ENCODE measurements at places on chromosomes 7 and 10. TPM values are rescaled to one million over a fixed set of nuclear protein-coding genes. Genes with fewer than 3 reads are reported as not detected.

GRCh38 chr7:73761854-73762658 is 8.0 kb downstream of the CLDN3 start:
- no peak for DNase-seq

The OR6V1 gene
- total RNA-seq = not detected

DNA sequence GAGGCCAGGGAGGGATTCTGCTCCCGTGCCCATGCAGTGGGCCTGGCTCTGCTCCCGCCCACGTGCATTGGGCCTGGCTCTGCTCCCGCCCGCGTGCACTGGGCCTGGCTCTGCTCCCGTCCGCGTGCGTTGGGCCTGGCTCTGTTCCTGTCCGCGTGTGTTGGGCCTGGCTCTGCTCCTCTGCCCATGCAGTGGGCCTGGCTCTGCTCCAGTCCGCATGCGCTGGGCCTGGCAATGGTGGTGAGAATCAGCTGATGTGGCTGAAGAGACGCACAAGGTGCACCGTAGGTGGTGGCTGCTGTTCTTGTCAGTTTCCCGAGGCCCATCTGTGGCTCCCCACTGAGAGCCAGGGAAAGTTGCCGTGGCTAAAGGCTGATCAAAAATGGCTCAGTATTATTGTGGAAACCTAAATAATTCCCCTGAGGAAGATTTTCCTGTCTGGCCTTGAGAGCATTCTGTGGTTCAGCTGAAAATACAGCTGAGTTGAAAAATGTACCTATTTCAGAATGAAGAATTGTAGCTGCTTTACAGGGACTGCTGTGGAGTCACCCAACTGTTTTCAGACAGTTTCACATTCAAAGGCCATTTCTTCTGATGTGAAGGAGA is 572.4 kb downstream of the GLRX3 start:
- no peak for DNase-seq

GRCh38 chr7:116433246-116433645 is 66.3 kb upstream of the CAV2 start:
- no peak for DNase-seq

GRCh38 chr7:50803359-50804337 is 21.0 kb upstream of the GRB10 start:
- DNase-seq = no peak

The AMPH gene
- 0.03 TPM for total RNA-seq

- no peak for DNase-seq
Observed at GRCh38 chr10:86285136-86285790, 81.3 kb downstream of the GRID1 start.

DNA sequence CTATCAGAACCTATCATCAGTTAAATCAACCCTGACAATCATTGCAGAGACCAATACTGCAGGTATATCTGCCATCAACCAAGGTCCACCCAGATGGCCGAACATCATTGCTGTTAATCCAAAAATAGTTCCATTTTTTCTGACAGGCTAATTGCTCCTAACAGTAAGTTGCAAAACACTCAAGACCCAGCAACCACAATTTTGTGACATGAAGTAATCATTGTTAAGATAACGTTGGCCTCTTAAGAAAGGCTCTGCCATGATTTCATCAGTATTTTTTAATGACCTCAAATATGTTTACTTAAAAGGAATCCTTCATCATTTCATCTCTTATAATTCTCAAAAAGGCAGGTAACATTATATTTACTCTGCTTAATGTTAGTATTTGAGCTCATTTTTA is 553.4 kb upstream of the POM121L12 start:
- DNase-seq = no peak

DNA sequence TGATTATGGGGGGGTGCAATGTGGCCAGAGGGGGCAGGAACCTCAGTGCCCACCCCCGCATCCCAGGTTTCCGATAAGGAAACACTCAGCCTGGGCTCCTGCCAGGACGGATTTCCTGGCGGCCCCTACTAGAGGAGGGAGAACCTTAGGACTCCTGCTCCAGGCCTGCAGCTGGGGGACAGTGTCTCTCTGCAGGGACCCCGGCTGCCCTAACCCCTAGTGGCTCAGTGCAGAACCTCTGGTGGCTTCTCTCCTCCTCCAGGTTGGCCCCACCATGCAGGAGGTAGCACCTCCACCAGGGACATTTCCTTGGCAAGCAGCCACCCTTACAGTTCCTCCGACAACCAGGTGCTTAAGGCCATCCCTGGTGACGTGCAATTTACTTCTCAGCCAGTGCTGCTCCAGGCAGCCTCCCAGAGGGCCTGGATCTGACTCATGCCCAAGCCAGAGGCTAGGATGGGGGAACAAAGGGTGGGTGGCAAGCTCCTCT is 31.9 kb downstream of the SH2B2 start:
- DNase-seq = no peak

- DNase-seq = no peak
Observed at GRCh38 chr10:8507156-8507555, 452.7 kb downstream of the GATA3 start.

DNA sequence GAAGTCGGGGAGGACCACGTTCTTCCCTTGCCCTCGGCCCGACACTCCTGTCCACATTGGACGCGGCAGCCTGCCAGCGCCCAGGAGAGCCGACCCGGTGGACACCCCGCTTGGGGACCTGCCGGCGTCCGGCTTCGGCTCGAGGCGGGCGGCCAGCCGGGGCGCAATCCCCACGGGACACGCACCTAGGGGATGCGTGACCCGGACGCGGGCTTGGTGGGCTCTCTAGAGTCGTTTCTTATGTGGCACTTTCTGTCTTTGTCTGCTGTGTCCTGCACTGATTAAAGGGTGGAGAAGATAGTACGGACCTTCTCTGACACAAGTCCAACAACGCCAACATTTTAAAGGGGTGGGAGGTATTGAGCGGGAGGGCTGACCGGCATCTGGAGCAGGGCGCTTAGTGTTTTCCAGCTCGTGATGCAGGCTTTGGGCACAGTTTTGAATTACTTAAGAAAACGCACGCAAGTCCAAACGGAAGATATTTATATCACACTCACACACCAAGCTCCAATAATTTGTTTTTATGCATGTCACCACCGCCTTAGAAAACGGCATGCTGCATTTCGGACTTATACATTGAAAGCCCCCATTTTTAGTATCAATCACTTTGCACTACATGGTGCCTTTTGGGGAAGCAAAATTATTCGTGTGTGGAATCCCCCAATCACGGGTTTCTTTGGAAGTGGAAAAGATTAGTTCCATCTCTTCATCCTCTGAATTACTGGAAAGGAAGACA is 3.9 kb upstream of the SPAG6 start:
- no peak for DNase-seq

The ACSM6 gene
- 0.08 TPM for total RNA-seq

DNA sequence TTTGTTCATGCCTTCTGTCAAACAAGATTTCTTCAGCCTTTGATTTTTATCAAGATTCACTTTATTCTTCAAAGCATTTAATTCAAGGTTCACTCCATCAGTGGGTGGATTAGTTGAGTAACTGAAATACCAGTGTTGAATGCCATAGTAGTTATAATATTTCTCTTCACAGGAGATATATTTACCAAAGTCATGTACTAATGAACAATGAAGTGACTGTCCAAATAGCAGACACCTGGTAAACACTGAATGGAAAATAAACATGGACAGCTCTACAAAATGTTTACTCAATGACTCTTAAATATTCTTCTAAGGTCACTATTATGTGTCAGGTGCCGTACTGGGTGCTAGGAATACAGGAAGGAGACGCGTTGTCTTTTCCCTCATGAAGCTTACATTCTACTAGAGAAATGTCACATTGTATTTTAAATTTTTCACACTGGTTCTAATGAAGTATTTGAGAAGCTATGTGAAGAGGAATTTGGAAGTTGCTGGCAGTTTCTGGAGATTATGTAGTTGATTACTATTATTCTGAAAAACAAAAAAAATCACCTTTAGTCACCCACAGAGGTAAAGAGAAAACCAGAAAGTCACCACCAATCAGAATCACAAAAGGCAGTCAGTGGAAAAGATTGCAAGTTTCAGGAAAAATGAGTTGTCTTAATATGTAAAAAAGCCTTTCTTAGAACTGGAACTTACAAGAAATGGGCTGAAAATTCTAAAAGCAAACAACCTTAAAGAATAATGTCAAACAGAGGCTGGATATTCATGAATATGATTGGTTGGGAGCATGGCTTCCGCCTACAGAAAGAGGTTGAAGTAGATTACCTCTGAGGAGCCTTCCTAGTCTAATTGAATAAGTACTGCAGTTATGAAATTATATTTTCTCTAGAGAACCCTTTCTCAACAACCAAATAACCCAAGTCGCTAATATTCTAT is 84.5 kb downstream of the RTKN2 start:
- no peak for DNase-seq

- no peak for DNase-seq
Observed at GRCh38 chr10:132374176-132374575, 22.8 kb upstream of the PWWP2B start.

GRCh38 chr7:85602196-85602595 is 415.3 kb upstream of the SEMA3D start:
- no peak for DNase-seq

DNA sequence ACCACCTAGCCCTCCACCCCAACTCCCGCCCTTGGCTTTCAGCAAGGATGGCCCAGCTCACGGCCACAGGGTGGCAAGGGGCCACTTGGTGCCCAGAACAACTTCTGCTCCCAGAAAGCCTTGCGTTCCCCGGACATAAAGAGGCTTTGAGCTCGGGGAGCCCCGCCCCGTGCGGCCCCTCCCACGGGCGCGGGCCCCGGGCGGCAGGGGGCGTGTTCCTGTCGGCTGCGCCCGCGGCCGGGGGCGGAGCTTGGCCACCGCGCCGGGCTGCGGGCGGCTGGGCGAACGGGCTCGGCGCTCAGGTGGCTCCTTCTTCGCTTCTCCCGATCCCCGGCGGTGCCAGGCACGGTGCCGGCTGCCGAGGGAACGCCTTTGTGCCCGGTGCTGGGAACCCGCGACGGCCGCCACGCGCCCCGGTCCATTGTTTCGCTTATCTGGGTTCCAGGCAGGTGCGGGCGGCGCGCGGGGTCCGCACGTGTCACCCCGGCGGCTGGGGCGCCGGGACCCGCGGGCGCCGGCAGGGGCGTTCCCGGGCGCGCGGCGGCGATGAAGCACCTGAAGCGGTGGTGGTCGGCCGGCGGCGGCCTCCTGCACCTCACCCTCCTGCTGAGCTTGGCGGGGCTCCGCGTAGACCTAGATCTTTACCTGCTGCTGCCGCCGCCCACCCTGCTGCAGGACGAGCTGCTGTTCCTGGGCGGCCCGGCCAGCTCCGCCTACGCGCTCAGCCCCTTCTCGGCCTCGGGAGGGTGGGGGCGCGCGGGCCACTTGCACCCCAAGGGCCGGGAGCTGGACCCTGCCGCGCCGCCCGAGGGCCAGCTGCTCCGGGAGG is at the start of gene NFE2L3:
NFE2L3 (plus strand) TSS at position 246 of the 829 bp plus-strand sequence; CDS start at position 547, 301 bp downstream.
- no peak for DNase-seq

The OR2A1 gene
- not detected for total RNA-seq

The PTPRZ1 gene
- total RNA-seq = under 0.01 TPM

The PODXL gene
- total RNA-seq = 78.1 TPM

The FANK1 gene
- total RNA-seq = 0.42 TPM

DNA sequence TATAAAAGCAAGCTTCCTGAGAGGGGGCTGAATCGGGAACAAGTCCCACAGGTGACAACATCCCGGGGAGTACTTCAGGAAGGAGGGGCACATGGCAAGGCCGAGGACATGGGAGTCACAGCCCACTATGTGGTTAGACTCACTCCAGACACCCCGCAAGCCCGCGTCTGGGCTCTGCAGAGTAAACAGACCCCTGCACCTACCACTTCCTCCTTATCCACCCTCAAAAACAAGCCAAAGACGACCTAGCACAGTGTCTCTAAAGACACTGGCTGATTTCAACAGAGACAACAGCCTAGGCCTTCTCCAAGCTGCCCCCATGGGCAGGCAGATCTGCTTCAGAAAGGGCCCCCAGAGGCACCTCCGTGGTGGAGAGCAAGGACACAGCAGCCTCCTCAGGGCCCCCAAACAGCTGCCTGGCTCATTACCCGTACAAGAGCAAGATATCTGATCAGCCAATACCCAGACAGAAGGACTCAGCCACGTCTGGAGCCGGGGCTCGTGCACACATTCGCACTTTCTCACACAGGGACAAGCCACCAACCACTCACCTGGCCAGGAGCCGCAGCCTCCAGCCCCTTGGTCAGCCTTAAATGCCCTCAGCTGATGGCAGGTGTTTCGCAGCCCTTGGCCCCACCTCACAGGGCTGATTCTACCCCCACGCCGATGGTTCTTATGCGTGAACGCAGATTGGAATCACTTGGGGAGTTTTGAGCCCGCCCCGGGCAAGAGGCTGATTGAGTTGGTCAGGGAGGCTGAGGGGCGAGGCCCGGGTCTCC is 10.7 kb upstream of the KPNA7 start:
- DNase-seq = no peak

DNA sequence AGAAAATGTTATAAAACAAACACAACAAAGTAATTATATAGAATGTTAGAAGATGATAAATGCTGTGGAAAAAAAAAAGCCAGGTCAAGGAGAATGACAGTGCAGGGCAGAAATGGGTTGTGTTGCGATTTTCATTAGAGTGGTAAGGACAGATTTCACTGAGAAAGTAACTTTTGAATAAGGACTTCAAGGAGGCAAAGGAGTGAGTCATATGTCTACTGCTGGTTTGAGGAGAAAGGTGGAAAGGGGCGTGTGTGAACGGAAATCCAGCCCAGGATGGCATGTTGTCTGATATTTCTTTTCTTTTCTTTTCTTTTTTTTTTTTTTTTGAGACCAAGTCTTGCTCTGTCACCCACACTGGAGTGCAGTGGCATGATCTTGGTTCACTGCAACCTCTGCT is 12.3 kb upstream of the DLD start:
- no peak for DNase-seq

DNA sequence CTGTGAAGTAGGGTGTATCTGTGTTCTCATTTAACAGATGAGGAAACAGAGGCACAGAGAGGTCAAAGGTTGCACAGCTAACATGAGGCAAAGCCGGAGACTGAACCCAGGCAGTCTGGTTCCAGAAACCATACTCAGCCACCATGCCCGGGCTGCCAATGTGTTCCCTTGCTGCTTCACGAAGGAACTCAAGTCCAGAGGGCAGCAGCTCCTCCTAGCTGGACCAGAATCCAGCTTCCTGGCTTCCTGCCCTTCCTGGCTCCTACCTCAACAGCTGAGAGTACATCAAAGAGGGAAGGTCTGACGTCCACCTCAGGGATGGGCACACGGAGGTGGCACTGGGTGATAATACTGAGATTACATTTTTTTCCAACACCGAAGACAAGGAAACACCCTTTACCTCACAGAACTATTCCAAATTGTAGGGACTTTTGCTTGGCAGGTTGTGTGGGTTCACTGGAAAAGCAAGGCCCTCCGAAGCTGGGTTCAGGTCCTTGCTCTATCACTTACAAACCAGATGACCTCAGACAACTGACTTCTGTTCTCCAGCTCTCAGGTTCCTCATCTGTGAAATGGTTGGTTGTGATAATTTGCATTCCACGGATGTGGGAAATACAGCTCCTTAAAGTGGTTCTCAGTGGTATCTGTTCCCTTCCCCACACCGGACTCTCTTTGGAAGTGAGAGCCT is 154.1 kb upstream of the ZMIZ1 start:
- DNase-seq = no peak

DNA sequence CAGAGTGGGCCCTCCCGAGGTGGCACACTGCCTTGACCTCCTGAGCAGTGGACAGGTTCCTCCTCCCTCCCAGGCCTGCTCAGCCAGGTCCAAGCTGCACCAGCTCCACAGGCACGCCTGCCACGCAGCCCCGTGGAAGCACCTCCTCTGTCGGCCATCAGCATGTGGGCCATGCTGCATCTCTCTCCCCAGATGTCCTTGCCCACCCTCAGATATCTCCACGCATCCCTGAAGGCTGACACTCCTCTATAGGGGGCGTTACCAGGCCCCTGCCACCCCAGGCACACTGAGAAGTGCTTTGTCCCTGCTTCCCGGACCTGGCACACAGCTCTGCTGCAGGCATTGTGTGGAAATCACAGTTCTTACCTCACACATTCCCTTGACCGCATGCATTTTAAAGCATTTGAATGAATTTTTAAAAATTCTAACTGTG is 598.5 kb downstream of the SDK1 start:
- DNase-seq = no peak

Data from SJCRH30 (cell line).